ENCODE measurements at places on chromosomes 7 and 10.

DNA sequence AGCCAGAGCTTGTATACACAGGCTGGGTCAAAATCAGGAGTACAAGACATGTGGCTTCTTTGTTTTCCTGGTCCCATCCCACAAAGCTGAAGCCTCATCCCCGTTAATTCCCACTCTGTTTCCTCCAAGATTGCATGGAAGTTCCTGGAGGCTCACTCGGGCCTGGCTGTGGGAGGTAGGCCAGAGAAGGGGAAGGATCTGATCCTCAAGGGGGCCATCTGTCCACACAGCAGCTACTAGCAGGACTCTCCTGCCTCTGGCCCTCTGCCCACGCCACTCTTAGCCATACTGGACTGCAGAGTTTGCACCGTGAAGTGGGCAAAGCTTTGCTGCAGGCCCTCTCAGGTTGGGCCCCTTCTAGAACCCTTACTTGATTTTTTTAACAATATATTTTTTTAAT is 160.6 kb downstream of the FGFR2 start:
- DNase-seq, result no peak

- peak; percentile 49 for DNase-seq
Observed at GRCh38 chr10:50614444-50615137, 9.2 kb downstream of the SGMS1 start.

- no peak for DNase-seq
Observed at GRCh38 chr10:488933-489215, 200.6 kb downstream of the DIP2C start.

- DNase-seq, result no peak
Observed at GRCh38 chr7:91383053-91383904, 119.0 kb downstream of the FZD1 start.

- peak; percentile 34 for DNase-seq
Observed at GRCh38 chr7:76395965-76396726, 13.4 kb downstream of the SSC4D start.

DNA sequence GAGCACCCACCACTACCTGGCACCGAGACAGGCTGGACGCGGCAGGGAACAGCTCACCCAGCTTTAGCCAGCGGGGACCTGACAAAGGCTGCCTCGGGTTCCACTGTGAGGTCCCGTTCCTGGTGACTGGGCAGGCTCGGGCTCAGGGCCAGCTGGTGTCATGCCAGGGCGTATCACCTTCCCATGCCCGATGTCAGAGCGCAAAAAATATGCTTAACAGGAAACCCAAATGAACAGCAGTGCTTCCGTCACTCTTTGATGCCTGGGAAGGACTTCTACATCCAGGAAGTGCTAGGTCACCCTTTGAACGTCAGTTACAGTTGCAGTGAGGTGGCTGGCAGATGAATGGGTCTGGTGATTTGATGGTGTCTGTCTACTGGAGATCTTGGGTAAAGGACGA is 106.0 kb downstream of the ADARB2 start:
- peak; percentile 12 for DNase-seq

DNA sequence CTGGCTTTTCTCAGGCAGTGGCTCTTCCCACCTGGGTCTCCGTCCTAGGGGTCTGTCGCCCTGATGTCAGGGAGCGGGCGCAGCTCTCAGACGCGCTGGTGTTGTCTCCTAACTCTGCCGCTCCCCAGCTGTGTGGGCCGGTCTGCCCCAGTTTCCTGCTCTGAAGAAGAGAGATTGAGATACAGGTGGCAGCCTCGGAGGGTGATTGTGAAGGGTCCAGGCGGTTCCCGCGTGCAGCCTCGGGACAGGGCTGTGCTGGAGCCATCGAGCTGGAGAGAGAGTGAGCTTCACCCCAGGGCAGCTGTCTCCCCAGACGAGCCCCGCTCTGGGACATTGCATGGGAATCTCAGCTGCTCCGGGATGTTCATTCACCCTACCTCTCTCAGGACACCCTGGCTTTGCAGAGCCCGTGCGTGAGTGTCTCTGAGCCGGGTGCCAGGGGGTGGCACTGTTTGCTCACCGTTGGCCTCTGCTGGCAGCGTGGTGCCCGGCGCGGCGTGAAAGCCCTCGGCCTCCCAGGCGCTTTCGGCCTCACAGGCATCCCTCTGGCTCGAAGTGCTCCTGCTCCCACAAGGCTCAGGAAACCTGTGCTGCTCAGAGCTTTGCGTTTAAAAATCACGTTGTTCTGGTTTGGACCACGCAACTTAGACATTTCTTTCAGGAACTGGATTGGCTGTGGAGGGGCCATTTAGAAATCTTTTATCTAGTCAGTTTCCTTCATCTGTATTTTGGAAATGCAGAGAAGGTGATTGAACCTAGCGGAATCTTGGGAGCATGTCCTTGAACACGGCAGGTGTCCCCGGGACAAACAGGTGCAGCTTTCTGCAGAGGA is 33.8 kb upstream of the ZFAND2A start:
- peak; percentile 16 for DNase-seq

DNA sequence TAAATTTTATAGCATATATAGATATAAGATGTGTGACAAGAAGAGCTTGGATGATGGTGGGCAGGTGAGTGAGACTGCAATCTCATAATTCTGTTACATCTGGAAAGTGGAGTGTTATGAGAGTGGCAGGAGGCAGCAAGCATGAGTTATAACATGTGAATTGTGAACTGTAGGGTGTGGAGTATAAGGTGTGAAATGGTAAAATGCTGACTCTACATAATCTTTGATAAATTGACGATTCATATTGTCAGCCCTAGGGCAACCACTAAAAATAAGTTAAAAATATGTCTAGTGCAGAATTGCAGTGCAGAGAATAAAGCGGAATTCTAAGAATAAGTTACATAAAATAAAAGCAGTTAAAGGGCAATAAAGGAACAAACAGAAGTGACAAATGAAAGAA is 74.8 kb upstream of the AKR1E2 start:
- DNase-seq, result no peak

DNA sequence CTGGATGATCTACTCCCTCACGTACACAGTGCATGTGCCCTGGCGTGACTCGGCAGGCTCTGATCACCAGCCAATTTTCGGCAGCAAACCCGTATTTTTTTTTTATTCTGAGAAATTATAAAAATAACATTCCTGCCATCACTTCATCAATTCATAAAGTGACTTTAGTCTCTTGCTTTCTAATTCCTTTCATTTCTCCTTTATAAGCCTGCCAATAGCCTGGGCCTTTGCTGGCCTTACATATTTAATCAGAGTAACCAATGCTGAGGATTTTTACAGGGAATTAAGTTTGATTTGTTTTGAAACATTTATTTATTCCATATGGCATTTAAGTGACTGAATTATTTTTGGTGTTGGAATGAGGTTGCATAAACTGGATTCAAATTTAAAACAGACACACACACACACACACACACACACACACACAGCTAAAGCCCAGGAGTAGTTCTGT is 140.8 kb downstream of the ETV1 start:
- no peak for DNase-seq

GRCh38 chr10:725786-726185 is 36.3 kb upstream of the DIP2C start:
- DNase-seq, result no peak
